ENCODE measurements at places on chromosomes 16 and 17. TPM values are rescaled to one million over a fixed set of nuclear protein-coding genes. Genes with fewer than 3 reads are reported as not detected.

DNA sequence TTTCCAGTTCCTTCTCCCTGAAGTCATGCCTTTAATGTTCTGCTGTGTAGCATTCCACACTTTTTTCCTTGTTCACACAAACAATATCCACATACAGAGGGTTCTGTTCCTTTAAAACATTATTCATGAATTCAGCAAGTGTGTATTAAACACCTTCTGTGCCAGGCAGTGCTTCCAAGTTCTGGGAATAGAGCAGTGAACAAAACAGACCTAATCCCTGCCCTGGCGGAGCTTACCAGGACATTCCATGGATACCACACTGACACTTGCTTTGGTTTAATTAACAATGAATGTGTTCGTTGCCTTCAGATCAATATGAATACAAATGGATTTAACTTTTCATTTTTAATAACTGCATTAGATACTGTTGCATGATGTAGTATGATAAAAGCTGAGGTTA is 57.9 kb upstream of the CLEC19A start:
- H3K4me1 ChIP-seq = no peaks in the 10 kb centered on the region
- H3K27ac ChIP-seq = no peak overlapping the region
- H3K4me3 ChIP-seq = no peak overlapping the region
- H3K27me3 ChIP-seq = no peaks in the 10 kb centered on the region

DNA sequence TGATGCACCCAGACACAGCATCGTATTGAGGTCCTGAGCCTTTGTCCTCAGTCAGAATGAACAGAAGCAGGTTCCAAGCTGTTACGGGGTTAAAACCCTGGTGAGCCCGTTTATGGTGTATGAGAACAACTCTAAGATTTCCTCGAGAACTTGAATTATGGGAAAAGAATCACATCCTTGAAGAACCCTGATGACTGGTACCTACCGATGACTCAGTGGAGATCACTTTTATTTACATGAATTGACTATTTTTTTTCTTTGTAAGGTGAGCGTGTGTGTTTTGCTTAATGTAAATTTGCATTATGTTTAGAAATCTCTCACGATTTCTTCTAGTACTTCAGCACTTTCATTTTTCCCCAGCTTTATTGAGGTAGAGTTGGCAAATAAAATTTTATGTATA is 3.3 kb upstream of the KRTAP4-4 start:
- no peak overlapping the region for H3K27ac ChIP-seq
- H3K4me3 ChIP-seq = no peak overlapping the region
- no peaks in the 10 kb centered on the region for H3K4me1 ChIP-seq
- H3K27me3 ChIP-seq = no peaks in the 10 kb centered on the region

DNA sequence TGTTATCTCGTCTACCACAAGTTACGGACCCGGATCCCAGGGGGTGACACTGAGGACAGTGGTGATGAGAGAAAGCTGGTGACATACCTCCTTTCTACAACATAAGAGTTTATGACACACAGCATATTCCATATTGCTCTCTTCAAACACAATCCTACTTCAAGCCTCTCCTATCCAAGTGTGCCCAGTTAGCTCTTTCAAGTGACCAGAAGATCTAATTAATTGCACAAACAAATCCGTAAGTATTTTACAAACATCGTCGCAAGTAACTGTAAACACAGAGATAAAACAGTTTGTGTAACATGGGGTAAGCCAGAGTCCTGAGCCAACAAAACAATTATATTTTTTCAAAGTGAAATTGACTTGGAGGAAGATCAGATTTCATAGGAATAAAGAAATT is 235.0 kb downstream of the CHD9NB start:
- DNase-seq = no peak
- H3K36me3 ChIP-seq = no peaks in the 10 kb centered on the region
- no peak overlapping the region for H3K4me3 ChIP-seq
- no peaks in the 10 kb centered on the region for H3K27me3 ChIP-seq
- no peak overlapping the region for H3K27ac ChIP-seq

GRCh38 chr17:6558276-6558675 is 1.9 kb upstream of the PITPNM3 start:
- DNase-seq = peak; percentile 27
- no peaks in the 10 kb centered on the region for H3K36me3 ChIP-seq
- H3K27me3 ChIP-seq = no peaks in the 10 kb centered on the region
- no peak overlapping the region for H3K4me3 ChIP-seq

- no peaks in the 10 kb centered on the region for H3K4me1 ChIP-seq
- no peaks in the 10 kb centered on the region for H3K27me3 ChIP-seq
- H3K36me3 ChIP-seq = no peaks in the 10 kb centered on the region
These were observed 263.8 kb downstream of the HS3ST3A1 start for GRCh38 chr17:13337864-13338371.

GRCh38 chr17:29138971-29139691 is 41.1 kb downstream of the MYO18A start:
- peaks cover 3% of the 10 kb centered on the region for H3K4me1 ChIP-seq
- no peak for DNase-seq
- no peak overlapping the region for H3K4me3 ChIP-seq
- H3K27me3 ChIP-seq = no peaks in the 10 kb centered on the region
- H3K27ac ChIP-seq = no peak overlapping the region

DNA sequence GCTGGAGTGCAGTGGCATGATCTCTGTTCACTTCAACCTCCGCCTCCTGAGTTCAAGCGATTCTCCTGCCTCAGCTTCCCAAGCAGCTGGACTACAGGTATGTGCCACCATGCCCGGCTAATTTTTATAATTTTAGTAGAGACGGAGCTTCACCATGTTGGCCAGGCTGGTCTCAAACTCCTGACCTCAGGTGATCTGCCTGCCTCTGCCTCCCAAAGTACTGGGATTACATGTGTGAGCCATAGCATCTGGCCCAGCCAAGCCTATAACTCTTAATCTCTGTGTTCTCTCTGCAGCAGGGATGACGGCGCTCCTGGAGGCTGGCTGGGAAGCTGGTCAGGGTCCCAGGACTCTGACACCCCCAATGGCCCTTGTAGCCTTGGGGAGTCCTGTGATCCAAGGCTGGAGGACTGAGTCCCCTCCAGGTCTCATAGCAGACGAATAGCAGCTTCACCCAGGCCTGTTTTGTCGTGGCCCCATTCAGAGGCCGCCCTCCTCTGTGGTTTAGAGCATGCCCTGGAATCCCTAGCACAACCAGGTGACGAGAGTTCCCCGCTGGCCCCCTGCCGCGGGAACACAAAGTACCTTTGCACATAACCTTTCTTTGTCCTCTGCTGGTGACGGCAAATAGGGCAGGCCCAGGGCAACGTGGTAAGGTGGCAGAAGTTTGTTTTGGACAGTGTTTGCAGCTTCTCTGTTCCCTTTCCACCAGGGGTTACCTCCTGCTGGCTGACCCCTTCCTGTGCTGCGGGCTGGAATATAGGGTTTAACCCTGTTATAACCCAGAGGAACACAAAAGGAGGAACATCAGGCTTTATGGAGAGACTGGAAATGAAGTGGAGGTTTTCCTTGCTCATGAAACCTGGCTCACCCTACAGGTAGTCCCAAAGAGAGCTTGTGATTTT is 43.0 kb upstream of the TOB1 start:
- H3K4me3 ChIP-seq = no peak overlapping the region
- H3K27me3 ChIP-seq = no peaks in the 10 kb centered on the region
- peak; percentile 95 for DNase-seq
- peak overlapping the region; percentile 97 for H3K27ac ChIP-seq
- H3K36me3 ChIP-seq = no peaks in the 10 kb centered on the region
- peaks cover 72% of the 10 kb centered on the region for H3K4me1 ChIP-seq

DNA sequence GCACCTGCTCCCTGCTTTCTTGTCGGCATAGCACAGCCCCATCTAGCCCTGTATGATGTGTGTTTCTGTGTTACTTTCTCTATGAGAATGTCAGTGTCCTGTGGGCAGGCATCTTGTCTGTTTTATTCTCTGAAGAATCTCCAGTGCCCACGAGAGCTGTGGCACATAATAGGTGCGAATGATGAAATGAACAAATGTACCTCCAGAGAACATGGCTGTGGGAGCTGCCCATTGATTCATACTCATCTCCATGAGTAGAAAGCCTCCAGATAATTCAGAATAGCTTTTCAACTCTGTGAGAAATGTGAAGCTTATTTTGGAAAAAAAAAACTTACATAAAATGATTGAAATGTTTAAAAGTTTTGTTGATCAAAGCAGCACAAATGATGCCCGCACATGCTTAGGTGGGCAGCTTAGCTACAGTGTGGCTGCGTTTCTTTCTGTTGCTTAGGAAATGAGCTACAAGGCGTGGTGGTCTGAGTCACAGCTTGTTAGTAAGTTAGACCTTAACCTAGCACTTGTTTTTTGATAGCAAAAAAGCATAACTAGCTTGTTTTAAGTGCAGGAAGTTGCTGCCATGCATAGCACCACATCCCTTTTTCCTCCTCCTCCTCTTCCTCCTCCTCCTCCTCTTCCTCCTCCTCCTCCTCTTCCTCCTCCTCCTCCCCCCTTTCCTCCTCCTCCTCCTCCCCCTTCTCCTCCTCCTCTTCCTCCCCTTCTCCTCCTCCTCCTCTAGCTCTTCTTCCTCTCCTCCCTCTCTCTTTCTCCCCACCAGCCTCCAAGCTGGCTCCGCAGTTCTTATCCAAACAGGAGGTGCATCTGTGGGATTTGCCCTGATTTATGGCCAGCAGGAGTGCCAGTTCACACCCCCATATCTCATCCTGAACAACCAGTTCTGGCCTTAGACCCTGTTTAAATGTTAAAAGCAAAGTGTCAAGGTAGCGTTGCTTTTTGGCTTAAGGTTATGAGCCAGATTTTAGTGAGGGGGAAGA is 221.5 kb downstream of the IRF8 start:
- no peaks in the 10 kb centered on the region for H3K27me3 ChIP-seq
- no peak overlapping the region for H3K27ac ChIP-seq
- H3K4me1 ChIP-seq = no peaks in the 10 kb centered on the region

DNA sequence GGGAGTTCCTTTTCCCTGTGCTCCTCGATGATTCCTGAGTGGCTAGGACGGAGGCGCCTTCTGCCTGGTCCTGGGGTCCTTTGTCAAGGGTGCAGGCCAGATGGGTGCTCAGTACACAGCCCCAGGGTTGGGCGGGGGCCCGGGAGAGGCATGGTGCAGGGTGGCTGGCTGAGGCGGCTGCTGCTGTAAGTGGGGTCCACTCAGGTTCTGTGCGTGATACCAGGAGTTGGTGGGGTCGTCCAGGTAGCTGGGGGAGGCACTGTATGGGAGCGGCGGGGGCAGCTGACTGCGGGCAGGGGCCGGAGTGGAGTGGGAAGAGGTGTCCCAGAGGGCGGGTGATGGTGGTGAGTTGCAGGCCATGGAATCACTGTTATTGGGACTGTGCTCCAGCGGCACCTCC is 3.6 kb downstream of the DLX3 start:
- no peak overlapping the region for H3K27ac ChIP-seq
- H3K4me3 ChIP-seq = no peak overlapping the region
- no peaks in the 10 kb centered on the region for H3K4me1 ChIP-seq
- H3K27me3 ChIP-seq = peaks cover 2% of the 10 kb centered on the region
- no peaks in the 10 kb centered on the region for H3K36me3 ChIP-seq
- peak; percentile 52 for DNase-seq

- H3K27me3 ChIP-seq = no peaks in the 10 kb centered on the region
- H3K36me3 ChIP-seq = no peaks in the 10 kb centered on the region
- H3K4me1 ChIP-seq = peaks cover 18% of the 10 kb centered on the region
- H3K27ac ChIP-seq = peak overlapping the region; percentile 95
- peak; percentile 100 for DNase-seq
These were observed 1.4 kb upstream of the BAHCC1 start for GRCh38 chr17:81393684-81394376.

DNA sequence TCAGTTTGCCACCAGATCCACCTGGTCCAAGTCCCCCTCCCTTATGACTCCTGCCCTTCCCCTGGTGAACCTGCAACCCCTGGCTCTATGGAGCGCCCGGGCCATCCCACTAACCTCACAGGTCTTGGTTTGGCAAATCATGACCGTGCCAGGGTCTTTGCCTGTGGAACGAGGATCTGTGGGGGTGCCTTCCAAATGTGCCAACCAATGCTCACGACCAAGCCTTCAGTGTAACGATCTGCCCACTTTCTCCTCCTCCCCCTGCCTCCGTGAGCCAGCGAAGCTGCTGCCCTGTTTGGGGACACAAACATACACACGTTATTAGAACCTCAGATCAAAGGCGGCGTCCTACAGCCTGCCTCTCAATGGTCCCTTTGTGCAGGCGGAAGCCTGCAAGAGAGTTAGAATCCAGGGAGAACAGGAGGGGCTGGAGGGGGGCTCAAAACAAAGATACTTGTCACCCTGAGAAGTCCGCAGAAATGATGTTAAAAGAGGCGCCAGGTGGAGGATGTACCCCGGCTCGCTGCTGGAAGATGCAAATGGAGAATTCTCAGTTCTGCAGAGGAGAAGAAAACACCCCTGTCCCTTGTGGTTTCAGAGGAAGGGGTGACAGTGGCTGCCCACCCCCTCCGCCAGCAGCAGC is 9.0 kb upstream of the NKD1 start:
- no peaks in the 10 kb centered on the region for H3K4me1 ChIP-seq
- no peaks in the 10 kb centered on the region for H3K36me3 ChIP-seq
- H3K27ac ChIP-seq = no peak overlapping the region
- DNase-seq = no peak

- H3K36me3 ChIP-seq = no peaks in the 10 kb centered on the region
- H3K4me3 ChIP-seq = no peak overlapping the region
- H3K27ac ChIP-seq = no peak overlapping the region
- H3K27me3 ChIP-seq = no peaks in the 10 kb centered on the region
- no peak for DNase-seq
These were observed 11.7 kb downstream of the ATPAF2 start for GRCh38 chr17:18027280-18027679.

DNA sequence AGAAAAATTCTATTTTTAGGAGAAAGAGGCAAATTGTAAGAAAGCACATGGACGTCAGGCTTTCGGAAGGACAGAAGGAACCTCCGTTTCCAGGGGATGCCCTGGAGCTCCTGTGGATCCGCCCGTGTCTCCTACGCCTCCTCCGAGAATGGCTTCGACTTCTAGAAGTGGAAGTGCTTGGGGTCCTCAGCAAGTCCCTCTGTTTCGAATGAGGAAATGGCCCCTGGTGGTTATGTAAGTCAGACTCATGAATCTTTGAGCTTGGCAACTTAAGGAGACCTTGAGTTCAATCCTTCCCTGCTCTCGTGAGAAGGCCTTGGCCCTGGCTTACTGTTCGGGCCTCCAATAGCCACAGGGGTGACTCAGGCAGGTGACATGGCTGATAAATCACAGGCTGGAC is 38.9 kb downstream of the COX4I1 start:
- no peak overlapping the region for H3K27ac ChIP-seq
- H3K4me1 ChIP-seq = no peaks in the 10 kb centered on the region
- H3K27me3 ChIP-seq = no peaks in the 10 kb centered on the region

The MYLK3 gene
- 0.24 TPM for total RNA-seq

The DERL2 gene
- 54.9 TPM for total RNA-seq

The G6PC1 gene
- 0.28 TPM for total RNA-seq

The TBC1D28 gene
- total RNA-seq = not detected
